BE2C (cell line): ENCODE measurements at places on chromosomes 1 and 21.

GRCh38 chr1:60280819-60281218 lies 207.2 kb upstream of the C1orf87 start:
- DNase-seq, result peak; percentile 22

- DNase-seq, result no peak
Observed at GRCh38 chr1:59046730-59047157, 250.2 kb upstream of the FGGY start.

GRCh38 chr1:83109692-83110091 lies 889.2 kb downstream of the TTLL7 start:
- DNase-seq, result no peak

GRCh38 chr1:160136926-160137200 lies 14.5 kb upstream of the ATP1A4 start:
- DNase-seq, result no peak

DNA sequence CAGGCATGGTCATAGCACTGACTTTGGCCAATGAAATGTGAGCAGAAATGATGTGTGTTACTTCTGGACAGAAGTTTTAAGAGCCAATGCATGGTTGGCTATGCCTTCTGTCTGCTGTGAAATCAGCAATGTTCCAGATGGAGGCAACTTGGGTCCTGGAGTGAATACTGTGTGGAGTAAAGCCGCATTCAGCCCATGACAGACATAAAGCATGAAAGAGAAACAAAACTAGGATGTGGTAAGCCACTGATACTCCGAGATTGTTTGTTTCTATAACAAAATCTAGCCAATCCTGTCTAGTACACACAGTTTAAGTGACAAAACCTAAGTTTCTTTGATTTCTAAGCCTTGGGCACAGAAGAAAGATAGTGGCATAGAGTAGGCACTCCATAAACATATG lies 47.1 kb upstream of the ARHGAP29 start:
- no peak for DNase-seq
